ENCODE measurements at places on chromosomes 6 and 20.

DNA sequence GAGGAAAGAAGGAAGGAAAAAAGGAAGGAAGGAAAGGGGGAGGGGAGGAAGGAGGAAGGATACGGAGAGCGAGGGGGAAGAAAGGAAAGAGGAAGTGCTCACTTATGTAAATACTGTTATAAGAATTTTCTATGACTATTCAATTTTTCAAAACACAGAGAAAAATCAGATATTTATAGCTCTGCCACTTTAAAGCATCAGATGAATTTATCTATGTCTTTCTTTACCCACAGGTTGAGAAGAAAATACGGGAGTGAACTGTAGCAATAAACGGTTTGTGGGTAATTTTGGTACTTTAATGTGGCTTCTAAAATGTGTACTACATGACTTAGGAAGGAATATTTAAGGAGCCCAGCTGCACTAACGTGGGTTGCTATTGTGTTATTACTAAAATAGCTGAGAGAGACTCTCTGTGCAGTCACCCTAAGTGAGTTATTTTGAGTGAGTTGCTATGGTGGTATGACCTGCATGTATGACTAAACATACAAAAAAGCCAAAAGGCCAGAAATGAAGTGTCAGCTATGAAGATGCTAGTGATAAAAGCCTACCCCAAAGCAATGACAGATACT lies 225.5 kb downstream of the SOD2 start:
- no peak for DNase-seq

DNA sequence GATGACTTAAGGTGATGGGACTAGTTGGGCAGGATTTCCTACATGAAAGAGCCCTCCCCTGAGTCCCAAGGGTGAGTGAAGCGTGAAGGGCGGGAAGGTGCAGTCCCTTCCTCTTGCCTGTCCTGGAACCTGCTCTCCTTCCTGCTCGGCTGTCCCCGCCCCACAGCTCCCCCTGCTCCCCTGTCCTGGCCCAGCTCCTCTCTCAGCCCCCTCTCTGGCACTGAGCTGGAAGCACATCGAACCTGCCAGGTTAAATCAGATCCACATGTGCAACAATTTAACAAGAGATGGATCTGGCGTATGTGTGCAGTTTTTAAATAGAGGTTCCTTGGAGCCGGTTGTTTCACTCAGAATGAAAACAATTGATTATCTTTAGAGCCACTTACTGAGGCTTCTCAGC lies 95.0 kb downstream of the LRFN2 start:
- DNase-seq: no peak

- no peak for DNase-seq
These were observed 82.0 kb downstream of the JPH2 start for GRCh38 chr20:44104798-44105517.

GRCh38 chr6:145267076-145267867 lies 468.0 kb downstream of the EPM2A start:
- no peak for DNase-seq

DNA sequence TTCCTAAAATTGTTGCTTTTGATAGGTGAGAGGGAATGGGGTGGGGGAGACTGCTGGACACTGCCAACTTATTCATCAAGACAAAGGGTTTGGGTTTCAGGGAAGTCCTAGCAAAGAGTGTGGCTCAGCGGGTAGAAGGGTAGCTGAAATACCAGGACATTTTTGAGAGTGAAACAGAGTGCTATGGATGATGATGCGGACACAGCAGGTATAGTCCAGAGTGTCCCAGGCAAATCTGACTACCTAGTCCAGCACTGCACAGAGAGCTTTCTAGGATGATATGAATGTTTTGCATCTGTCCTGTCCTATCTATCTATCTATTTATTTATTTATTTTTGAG lies 154.3 kb downstream of the BCAS1 start:
- no peak for DNase-seq

DNA sequence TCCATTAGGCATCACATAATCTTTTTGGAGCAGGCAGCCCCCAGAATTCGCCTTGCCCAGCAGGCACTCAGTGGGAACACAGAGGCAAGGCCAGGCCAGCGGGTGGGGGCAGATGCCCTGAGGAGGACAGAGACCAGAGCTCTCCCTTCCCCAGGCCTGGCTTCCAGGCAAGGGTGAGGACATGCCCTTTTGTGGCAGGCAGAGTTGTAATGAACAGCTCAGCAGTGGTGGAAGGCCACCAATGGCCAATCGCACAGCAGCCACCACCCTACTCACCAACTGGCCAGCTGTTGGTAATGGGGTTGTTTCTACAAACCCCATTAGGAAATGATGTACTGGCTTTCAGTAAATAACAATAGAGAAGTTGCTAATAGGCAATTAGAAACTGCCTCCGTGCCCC lies 15.4 kb upstream of the DDO start:
- DNase-seq: no peak

DNA sequence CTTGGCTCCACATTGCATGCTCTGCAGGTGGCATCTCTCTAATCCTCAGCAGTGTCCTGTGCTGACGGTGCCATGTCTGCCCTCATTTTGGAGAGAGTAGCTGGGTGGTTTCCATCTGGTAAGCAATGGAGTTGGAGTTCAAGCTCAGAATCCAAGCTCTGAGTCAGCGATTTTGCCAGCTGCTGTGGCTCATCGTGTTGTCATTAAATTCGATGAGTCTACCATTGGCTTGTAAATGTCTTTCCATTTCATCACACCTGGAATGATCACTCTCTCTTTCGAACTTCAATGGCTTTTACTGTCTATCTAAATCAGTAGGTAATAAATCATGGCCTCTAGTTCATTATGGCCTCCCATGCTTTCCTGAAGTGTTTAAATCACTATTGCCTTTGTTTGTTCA lies 378.5 kb upstream of the TSHZ2 start:
- DNase-seq: no peak

DNA sequence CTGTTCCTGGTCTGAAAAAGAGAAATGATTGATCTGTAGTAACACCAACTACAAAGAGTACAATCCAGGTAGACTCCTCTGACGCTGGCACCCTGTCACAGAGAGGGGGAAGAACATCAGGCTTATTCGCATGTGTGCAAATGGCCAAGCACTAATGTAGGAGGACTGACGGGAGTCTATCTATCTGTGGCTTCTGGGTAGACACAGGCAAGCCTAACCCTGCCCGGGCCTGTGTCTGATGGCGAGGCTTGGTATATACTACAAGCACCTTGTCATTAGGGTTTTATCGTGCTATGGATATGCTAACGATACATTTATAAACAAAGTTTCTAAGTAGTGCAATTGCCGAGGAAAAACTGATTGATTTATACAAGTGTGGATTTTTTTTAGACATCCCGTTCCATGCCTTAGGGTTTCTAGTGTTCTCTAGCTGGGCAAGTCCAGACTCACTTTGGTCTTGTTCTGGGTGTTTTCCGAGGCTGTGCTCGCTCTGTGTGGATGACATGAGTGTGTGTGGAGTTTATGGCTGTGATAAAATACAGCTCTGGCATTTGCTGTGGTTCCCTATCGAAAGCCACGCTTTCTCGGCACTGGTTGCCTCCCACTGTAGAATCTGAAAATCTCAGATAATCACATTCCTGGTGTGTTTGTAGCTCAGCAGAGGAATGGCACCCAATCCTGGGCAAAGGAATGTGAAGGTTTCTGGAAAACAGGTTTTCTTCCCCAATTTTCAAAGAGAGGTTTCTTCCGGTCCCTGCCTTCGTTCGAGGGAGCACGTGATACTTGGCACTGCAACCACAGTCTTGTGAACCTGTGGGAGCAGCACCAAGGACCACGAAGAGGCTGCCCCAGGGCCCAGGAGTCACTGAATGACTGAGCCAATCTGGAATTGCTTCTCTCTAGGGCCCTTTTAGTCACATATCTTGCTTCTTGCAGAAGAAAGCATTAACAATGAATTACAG lies 67.5 kb upstream of the EDN1 start:
- no peak for DNase-seq

- no peak for DNase-seq
These were observed 8.5 kb upstream of the PTCRA start for GRCh38 chr6:42907336-42907735.

GRCh38 chr20:17825960-17826843 lies 126.4 kb downstream of the BANF2 start:
- no peak for DNase-seq

DNA sequence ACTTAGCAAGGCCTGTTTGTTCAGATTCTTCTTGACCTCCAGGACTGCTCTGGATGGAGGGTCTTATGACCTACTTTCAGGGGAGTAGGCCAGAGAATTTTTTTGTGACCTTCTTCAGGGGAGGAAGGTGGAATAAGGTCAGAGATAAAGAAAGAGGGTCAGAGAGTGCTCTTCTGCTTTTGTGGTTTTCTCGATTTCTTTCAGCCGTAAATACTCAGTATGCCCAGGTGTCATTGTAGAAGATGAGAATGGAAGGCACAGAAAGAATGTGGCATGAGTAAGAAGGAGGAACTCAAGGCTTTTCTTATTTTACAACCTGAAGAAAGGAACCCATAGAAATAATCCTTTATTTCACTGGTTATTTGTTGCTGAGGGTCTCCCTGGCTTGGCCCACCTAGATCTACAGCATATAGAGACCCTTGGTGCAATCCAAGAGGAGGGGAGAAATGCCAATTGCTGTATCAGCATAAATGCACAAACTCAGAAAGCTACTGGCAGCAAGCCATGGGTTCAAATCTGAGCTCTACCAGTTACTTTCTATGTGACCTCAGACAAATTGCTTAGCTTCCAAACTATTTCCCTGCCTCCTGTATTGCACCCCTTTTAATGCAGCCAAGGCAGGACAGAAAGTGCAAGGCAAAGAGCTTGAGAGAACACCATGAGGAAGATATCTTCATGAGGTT lies 68.0 kb downstream of the OLIG3 start:
- no peak for DNase-seq

DNA sequence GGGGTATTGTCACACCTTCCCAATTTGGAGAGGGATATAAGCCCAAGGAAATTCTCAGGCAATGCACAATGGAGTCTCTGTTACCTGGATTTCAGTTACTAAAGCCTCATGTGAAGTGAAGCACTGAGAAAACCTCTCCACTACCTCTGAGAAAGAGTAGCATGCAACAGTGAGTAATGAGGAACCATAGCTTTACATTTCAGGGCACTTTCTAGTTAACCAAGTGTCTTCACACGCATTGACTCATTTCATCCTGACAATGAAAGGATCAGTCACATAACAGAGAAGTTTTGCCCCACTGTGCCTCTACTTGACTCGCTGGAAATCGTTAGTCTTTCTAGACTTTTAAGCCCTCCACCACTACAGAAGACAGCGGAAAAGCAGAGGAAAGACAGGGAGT lies 86.2 kb upstream of the ARID1B start:
- DNase-seq: no peak

DNA sequence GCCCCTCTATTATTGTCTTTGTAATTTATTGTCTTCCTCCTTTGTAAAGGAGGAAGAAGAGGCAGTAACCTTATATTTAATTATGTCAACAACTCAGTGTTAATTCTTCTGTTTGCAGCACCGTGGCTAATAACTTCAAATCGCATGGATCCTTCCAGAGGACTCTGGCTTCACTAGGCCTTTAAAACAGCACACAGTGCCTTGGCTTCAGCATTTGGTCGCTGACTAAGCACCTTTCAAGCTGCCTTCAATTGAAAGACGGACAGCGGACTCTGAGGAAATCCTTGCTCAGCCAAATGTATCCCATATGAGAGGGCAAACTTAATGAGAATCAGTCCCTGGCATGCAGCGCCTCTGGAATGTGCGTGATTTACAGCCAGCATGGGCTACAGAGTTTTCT lies 64.2 kb downstream of the SGK1 start:
- DNase-seq: no peak

- DNase-seq: no peak
These were observed 30.9 kb downstream of the B4GALT5 start for GRCh38 chr20:49682798-49683197.

DNA sequence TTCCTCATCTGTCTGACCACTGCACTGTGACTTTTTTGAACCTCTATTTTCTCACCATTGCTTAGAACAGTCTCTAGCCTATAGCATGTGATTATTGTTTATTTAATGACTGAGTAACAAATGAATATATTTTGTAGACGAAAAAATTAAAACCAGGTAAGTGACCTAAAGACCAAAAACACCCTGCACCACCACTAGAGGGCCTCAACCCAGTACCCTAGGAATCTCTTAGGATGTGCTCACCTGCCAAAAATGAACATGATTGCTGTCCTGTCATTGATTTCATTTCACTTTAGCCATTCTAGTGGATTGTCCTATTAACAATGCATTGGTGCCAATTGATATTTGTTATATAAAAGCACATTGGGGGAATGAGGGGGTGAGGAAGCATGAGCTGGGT lies 199.1 kb downstream of the COL9A1 start:
- DNase-seq: no peak

DNA sequence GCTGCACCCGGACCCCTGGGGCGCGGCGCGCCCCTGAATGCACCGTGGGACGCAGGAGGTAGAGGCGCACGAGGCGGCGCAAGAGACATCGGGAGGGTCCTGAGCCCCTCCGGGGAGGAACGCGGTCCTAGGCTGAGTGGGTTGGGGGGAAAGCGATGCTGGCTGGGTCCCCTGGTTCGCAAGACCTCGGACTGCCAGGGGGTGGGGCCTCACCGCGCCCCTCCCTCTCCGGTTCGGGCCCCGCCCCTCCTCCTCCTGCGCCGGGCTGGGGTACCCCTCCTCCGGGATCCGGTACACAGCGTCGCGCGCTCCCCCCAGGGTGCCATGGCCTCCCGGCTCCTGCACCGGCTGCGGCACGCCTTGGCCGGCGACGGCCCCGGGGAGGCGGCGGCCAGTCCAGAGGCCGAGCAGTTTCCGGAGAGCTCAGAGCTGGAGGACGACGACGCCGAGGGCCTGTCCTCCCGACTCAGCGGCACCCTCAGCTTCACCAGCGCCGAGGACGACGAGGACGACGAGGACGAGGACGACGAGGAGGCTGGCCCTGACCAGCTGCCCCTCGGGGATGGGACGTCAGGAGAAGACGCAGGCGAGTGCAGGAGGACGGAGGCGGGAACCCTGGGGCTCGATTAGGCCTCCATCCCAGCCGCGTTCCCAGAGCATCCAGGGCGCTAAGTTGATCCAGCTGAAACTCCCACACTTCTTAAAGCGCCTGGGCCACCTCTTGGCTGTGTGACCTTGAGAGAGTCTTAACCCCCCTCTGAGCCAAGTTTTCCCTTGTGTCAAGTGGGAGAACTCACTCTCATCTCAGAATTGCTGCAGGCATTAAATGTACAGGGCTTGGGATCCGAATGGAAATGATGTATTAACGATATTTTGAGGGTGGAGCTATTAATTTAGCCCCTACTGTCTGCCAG lies 541 bp downstream of the SNX21 start:
- DNase-seq: peak; percentile 83

GRCh38 chr6:11654876-11655275 lies 117.3 kb downstream of the TMEM170B start:
- DNase-seq: no peak

DNA sequence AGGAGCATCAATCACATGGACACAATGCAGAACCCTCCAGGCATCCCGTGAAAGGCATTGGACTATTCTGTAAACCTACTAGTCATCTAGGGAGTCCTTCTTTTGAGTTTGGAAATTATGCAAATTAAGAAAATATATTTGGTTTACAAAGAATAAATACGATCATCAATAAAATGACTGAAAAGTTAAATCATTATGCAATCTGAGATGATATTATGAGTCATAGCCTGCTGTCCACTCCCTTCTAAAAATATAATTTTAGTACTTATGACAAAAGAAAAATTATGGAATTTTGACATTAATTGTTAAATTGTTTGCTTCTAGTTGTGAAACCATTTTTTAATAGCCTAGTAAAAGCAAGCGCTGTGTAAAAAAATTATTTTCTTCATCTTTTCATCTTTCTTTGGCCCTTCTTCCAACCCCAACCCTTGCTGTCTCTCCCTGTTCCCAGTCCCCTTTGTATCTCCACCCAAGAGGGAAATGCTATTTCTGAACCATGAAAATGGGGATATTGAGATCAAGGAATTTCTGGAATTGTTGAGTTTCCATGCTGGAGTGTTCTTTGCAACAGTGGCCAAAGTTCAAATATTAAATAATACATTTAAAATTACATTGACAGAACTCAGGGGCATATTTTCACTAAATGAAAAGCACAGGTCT lies 599.8 kb downstream of the COL12A1 start:
- DNase-seq: no peak
